ENCODE measurements at places on chromosomes 4 and X. TPM values are rescaled to one million over a fixed set of nuclear protein-coding genes. Genes with fewer than 3 reads are reported as not detected.

GRCh38 chr4:133161570-133162295 lies 12.6 kb downstream of the PCDH10 start:
- no peak for DNase-seq
- no peaks in the 10 kb centered on the region for H3K27me3 ChIP-seq
- H3K4me3 ChIP-seq, result no peak overlapping the region
- no peaks in the 10 kb centered on the region for H3K4me1 ChIP-seq
- H3K27ac ChIP-seq, result no peak overlapping the region

DNA sequence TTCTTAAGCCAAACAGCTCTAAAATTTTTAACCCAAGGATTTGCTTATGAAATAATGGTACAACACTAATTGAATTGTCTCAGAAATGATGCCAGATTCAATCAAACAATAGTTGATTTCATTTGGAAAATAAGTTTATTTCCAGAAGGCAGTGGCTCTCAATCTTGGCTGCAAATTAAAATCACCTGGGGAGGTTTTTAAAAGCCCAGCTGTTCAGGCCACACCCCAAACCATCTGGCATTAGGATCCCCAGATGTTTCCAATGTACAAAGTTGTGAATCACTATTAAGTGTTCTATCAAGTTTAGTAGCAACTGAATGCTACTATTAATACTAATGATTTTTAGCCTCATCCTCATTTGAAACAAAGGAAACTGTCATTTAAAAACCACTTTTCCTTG lies 22.2 kb downstream of the TMEM184C start:
- no peak overlapping the region for H3K27ac ChIP-seq
- peaks cover 13% of the 10 kb centered on the region for H3K36me3 ChIP-seq
- no peak for DNase-seq
- H3K4me3 ChIP-seq, result no peak overlapping the region
- no peaks in the 10 kb centered on the region for H3K4me1 ChIP-seq
- H3K27me3 ChIP-seq, result no peaks in the 10 kb centered on the region

- no peak for DNase-seq
- H3K27me3 ChIP-seq, result no peaks in the 10 kb centered on the region
- no peaks in the 10 kb centered on the region for H3K4me1 ChIP-seq
- H3K36me3 ChIP-seq, result no peaks in the 10 kb centered on the region
- H3K27ac ChIP-seq, result no peak overlapping the region
These were observed 52.6 kb upstream of the PDHA1 start for GRCh38 chrX:19291086-19291485.

GRCh38 chrX:106401965-106402559 lies 209.7 kb upstream of the RADX start:
- H3K36me3 ChIP-seq, result no peaks in the 10 kb centered on the region
- no peak overlapping the region for H3K4me3 ChIP-seq
- H3K27me3 ChIP-seq, result peaks cover 4% of the 10 kb centered on the region
- no peak overlapping the region for H3K27ac ChIP-seq
- DNase-seq, result no peak
- no peaks in the 10 kb centered on the region for H3K4me1 ChIP-seq

DNA sequence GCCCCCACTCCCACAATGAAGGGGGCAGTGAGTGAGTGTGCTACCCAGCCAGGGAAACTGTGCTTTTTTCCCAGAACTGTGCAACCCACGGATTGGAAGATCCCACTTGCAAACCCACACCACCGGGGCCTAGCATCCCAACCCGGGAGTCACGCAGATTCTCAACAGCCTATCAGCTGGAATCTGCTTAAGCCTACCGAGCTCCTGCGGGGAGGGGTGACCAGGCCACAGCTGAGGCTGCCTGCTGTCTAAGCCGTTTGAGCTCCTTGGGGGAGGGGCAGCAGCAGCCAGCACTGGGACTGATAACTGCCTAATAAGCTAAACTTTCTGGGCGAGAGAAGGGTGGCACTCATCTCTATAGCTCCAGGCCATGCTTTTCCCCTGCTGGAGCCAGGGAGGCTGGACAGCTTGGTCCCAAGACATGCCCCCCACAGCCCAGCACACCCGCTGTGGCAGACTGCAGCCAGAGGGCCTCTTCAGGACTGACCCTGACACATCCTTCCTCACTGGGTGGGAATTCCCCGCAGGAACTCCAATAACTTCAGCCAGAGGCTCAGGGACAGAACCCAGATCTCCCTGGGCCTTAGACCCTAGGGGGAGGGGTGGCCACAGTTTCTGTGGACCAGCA lies 161.3 kb upstream of the MAGEB18 start:
- no peak overlapping the region for H3K27ac ChIP-seq
- no peaks in the 10 kb centered on the region for H3K27me3 ChIP-seq
- H3K4me1 ChIP-seq, result no peaks in the 10 kb centered on the region
- H3K36me3 ChIP-seq, result no peaks in the 10 kb centered on the region
- no peak for DNase-seq

DNA sequence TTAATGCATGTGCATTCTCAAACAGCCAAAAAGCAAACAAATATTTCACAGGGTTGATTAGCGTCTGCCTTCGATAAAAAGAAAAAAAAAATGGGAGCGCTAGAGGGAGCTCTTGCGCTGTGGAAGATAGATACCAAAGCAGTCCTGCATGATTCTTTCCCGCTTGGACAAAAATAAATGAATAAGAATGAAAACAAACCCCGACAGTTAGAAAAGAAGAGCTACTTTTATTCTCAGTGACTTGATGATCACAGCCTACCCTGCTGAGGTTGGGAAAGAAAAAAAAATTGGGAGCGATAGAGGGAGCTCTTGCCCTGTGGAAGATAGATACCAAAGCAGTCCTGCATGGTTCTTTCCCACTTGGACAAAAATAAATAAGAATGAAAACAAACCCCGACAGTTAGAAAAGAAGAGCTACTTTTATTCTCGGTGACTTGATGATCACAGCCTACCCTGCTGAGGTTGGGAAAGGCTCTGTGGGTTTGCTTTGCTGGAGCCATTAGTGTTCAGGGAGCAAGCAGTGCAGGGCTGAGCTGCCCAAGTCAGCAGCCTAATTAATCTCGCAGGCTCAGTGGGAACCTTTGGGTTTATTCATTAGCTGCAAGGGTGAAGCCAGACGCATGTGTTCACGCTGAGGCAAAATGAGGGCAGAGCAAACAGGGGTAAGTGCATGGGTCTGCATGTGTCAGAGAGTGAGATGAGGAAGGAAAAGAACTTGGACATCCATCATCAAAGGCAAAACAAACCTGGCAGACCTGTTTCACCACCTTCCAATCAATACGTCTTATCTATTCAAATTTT lies 249.3 kb upstream of the PRKX start:
- H3K27me3 ChIP-seq, result no peaks in the 10 kb centered on the region
- H3K27ac ChIP-seq, result no peak overlapping the region
- H3K4me3 ChIP-seq, result no peak overlapping the region
- DNase-seq, result peak; percentile 64
- no peaks in the 10 kb centered on the region for H3K36me3 ChIP-seq

DNA sequence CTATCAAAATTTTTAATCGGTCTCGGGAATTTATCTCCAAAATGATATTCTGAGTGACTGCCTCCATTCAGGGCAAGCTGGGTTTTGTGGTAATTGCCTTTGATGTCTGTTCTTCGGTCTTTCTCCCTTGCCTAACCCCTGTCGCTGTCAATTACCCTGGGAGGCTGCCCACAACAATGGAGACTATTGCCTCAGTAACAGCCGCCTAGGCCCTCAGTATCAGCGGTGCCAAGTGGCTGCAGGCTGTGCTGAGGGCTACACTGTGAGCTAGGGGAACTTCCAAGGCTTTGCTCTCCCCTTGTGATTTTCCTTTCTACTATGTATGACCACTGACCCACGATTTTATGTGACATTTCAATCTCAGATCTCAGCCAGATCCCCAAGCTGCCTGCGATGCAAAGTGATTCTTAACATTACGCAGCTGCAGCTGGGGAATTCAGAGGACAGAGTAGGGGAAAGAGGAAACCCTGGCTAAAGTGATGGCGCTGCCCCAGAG lies 36.3 kb upstream of the REST start:
- H3K4me3 ChIP-seq, result no peak overlapping the region
- H3K27me3 ChIP-seq, result no peaks in the 10 kb centered on the region
- no peak for DNase-seq
- H3K4me1 ChIP-seq, result peaks cover 8% of the 10 kb centered on the region

DNA sequence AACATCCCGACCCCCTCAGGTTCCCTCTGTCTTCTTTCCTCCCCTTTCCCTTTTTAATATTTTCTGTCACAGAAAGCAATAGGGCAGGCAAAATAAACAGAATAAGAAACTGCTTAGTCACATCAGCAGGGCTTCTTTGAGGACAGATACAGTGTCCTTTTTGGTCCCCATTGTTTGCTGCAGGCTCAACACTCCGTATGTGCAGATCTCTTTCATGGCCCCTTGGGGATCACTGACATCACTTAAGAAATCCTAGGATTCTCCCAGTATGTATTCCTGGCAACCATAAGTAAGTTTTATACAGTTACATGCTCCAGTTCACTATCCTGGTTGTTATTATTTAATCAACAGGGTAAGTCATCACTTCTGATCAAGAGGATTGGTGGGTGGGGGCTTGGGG lies 448.0 kb downstream of the NKX6-1 start:
- no peak overlapping the region for H3K4me3 ChIP-seq
- DNase-seq, result no peak
- H3K4me1 ChIP-seq, result no peaks in the 10 kb centered on the region
- no peaks in the 10 kb centered on the region for H3K36me3 ChIP-seq
- H3K27ac ChIP-seq, result no peak overlapping the region
- peaks cover 15% of the 10 kb centered on the region for H3K27me3 ChIP-seq

DNA sequence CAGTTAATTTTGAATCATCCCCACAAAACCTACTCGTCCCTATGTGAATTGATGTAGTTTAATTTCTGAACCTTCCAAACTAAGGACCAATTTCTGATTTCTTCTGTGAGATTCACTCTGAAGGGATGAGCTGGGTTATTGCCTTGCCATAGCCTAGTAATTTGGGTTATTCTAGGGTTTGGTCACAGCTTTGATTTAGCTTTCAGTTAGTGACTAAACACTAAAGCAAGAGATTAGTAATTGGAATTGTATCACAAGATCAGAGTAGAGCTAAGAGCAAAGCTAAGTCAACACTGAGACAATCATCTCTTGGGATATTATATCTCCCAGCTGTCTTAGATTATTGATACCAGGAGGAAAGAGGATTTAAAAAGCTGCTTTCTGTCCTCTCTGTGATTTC lies 588.0 kb downstream of the CCSER1 start:
- no peaks in the 10 kb centered on the region for H3K27me3 ChIP-seq
- H3K27ac ChIP-seq, result no peak overlapping the region
- no peaks in the 10 kb centered on the region for H3K36me3 ChIP-seq

DNA sequence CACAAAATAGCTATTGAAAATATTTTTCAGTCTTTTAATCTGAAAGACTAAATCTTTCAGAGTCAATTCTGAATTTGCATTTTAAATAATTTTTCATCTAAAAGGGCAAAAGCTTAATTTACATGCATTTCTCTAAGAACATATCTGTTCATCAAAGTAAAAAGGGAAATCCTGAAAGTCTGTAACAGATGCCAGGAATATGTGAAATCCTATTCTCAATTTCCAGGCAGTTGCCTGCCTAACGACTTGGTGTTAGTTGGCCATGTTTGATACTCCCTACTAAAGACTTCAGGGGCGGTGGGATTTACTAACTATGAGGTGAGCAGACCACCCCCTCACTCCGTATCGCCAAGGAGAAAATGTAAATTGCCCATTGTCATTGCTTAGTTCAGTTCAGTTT lies 136.8 kb downstream of the KIT start:
- H3K27me3 ChIP-seq, result no peaks in the 10 kb centered on the region
- no peaks in the 10 kb centered on the region for H3K4me1 ChIP-seq
- no peaks in the 10 kb centered on the region for H3K36me3 ChIP-seq
- H3K27ac ChIP-seq, result no peak overlapping the region

GRCh38 chrX:23436875-23437274 lies 102.2 kb downstream of the PTCHD1 start:
- H3K4me1 ChIP-seq, result peaks cover 5% of the 10 kb centered on the region
- no peaks in the 10 kb centered on the region for H3K27me3 ChIP-seq
- no peaks in the 10 kb centered on the region for H3K36me3 ChIP-seq
- no peak overlapping the region for H3K27ac ChIP-seq

DNA sequence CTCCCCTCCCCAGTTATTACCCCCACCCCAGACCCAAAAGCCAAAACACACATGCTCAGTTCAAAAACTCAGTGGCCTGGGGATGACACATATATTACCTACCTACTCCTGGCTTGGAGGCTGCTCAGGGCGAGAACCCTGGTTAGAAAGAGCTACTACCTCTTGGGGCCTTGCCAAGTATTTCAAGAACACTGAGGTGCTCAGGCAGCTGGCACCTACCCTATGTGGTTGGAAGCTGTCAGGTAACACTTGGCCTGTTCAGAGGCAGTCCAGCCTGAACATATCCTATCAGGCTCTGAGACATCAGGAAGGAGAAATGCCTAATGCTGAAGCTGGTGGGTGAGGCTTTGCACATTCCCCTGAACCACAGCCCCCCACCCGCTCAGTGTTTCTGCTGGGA lies 4.9 kb downstream of the BCAP31 start:
- H3K4me1 ChIP-seq, result peaks cover 10% of the 10 kb centered on the region
- no peak for DNase-seq
- peaks cover 22% of the 10 kb centered on the region for H3K36me3 ChIP-seq
- H3K27me3 ChIP-seq, result no peaks in the 10 kb centered on the region
- H3K27ac ChIP-seq, result no peak overlapping the region
- H3K4me3 ChIP-seq, result no peak overlapping the region

The PPP2R2C gene
- total RNA-seq, result 70.7 TPM

The ADAM29 gene
- 1.4 TPM for total RNA-seq

The ASB11 gene
- total RNA-seq, result 0.10 TPM

The ETDA gene
- not detected for total RNA-seq

The PRRG3 gene
- 4.4 TPM for total RNA-seq

The SCD5 gene
- 297 TPM for total RNA-seq

All from spinal cord (tissue), 10 donors.